ENCODE measurements at places on chromosomes 4 and X.

DNA sequence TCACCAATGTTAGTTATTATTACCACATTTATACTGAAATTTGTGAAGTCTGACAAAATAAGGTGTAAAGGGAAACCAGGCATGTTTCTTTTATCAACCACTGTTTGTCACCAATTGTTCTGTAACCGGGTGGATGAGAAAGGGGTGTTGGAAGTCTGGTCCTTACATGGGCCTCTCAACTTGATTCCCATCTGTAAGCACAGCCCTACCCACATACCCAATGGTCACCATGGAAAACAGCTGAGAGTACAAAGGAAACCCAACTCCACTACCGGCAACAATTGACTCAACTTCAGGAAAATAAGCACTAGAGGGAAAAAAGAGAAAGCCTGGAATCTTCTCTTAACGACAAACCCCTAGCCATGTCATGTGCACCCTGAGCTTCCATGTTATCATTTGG, 70.8 kb upstream of the PTCHD1 start:
- DNase-seq = no peak

- DNase-seq = no peak
Observed at GRCh38 chr4:64068096-64068495, 341.2 kb downstream of the TECRL start.

- DNase-seq = no peak
Observed at GRCh38 chr4:147651563-147651962, 32.4 kb downstream of the PRMT9 start.

DNA sequence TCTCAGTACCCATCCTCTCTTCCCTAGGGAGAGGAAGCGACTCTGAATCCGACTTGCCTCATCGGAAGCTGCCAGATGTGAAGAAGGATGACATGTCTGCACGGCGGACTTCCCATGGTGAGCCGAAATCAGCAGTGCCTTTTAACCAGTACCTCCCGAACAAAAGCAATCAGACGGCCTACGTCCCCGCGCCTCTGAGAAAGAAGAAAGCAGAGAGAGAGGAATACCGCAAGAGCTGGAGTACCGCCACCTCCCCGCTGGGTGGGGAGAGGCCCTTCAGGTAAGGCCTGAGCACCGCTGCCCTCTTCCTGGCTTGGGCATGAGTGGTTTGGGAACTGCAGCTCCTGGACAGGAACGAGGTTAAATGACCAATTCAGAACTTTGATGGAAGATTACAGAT, 81.2 kb downstream of the LIMCH1 start:
- no peak for DNase-seq

- no peak for DNase-seq
Observed at GRCh38 chr4:153514688-153515426, 48.7 kb downstream of the TMEM131L start.

DNA sequence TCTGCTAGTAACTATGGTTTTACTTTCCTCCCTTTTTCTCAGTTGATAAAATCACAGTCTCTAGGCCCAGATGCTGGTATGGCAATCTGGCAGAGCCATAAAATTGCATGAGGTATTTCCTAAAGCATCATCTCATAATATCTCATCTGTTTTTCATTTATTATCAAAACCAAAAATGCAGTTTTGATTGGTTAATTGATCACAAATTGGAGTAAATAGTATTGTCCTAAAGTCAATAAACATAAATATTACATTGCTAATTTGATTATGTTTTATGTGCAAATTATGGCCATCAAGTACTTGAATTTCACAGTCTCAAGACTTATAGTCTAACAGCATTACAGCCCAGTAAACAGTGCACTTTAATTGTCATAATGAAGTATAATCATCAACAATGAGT, 2365.6 kb downstream of the ARAP2 start:
- no peak for DNase-seq

DNA sequence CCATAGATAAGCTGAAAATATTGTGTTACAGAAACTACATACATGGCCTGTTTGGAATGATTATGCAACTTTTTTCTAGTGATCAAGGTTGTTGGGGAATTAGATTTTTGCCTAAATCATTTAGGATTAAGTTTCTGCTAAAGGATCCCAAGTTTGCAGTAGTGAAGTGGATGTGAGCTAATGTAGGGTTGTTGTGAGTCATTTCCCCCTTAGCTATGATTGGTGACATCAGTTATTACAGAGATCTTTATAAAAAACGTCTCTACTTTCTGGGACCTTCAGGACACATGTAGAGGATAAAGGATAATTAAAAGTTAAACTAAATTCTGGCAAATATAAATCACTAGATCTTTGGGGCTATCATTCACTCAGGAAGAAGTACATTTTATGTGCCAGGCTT, 133.3 kb downstream of the GATB start:
- no peak for DNase-seq

DNA sequence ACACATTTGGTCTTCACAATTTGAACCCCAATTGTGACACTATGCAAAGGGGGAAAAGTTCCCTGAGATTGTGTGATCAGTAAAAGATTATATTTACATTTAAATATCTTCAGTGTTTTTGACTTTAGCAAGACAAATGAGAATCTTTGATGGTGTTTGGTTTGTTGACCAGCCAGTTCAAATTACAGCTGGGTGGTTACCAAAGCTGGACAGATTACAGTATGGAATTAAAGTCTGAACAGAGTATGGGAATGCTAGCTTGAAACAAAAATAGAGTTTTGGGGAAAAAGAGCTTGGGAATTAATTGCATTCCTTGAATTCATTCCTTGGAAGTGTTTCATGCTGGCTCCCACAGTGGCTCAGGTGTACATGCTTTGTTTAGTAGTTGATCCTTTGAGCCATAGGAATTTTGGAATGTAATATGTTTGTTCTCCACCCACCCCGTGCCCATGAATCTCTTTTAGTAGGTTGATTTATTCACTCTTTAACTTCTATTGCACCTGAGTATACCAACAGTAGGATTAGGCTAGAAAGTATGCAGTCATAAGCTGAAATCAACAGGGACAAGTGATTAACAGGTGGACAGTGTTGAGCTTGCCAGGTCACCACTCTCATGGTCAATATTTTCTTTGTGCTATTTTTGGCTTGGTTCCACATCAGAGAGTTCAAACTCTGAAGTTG, 81.1 kb upstream of the HELT start:
- no peak for DNase-seq

- DNase-seq = no peak
Observed at GRCh38 chr4:165872461-165873297, at the start of gene TLL1. Gene TLL1, plus strand, starts transcription at chr4:165873237. Its CDS starts 668 bp downstream, at chr4:165873905.

DNA sequence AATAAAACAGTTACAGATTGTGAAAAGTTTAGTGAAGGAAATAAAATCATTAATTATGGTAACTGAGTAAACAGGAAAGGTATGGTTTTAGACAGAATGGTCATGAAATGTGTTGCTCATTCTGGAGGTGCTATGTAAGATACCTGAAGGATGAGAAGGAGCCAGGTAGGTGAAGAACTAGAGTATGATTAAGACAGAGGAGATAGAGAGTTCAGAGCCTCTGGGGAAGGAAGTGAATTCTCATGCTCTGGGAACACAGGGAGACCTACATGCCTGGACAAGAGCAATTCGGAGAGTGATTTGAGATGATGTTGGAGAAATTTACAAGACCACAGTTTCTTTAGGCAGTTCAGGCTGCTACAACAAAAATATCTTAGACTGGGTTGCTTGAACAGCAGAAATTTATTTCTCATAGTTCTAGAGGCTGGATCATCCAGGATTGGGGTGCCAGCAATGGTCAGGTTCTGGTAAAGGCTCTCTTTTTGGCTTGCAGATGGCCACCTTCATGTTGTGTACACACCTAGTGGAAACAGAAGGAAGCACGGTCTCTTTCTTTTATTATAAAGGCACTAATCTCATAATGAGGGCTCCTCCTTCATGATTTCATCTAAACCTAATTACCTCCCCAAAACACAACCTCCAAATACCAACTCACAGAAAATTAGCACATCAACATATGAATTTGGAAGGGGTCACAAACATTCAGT, 1416.1 kb downstream of the PCDH7 start:
- no peak for DNase-seq
